ENCODE measurements at places on chromosomes 7 and 10.

- no peak for DNase-seq
Observed at GRCh38 chr10:112755446-112756234, 194.4 kb upstream of the TCF7L2 start.

DNA sequence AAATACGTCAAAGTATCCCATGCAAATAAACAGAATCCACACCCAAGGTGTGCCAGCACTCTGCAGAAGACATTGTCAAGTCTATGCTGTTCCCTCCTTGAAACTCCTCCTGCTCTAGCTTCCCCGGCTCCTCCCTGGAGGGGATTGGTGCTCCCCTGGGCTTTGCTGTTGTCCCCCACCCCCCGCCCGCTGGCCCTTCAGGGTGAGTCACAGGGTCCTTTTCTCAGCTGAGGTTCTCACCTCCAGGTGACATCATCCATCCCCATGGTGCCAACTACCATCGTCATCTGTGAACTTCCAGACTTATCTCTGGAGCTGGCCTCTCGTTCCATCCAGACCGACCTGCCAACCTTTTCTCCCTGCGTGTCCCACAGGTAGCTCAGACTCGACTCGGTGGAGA lies 77.0 kb downstream of the ITIH5 start:
- DNase-seq = no peak

GRCh38 chr10:72329290-72330068 lies 25.2 kb downstream of the DNAJB12 start:
- DNase-seq = no peak

GRCh38 chr7:1100834-1101562 lies 13.1 kb downstream of the GPER1 start:
- DNase-seq = no peak

DNA sequence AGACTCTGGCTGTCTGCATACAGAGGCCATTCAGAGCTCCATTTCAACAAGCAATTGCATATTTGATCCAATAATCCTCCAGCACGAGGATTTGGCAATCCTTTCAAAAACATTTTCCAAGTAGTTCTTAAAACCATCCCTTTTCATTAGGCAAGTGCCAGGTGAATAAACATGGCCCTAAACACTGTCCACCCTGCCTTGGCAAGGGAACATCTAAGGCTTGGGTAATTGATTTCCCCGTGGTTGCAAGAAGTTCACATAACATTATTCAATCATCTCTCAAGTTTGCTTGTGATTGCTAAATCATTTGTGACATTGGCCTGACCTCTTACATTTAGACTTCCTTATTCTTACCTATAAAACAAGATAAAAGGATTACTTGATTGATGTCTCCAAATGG lies 175.2 kb downstream of the CTTNBP2 start:
- DNase-seq = no peak

DNA sequence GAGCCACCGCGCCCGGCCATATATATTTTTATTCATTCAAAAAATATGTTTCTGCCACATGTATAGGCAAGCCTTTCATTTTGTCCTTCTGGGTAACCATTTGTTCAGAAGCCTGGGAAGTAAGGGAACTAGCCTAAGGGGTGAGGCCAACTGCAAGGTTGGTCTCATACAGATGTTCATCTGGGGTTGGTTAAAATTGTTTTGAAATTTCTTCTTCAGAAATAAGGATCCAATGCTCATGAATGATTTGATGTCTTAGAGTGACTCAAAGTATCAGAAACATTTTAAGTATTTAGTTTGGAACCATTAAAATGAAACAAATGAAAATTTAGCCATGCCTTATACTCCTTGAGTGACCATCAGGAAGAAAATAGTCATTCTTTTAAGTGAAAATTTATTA lies 397.2 kb downstream of the SUGCT start:
- no peak for DNase-seq

DNA sequence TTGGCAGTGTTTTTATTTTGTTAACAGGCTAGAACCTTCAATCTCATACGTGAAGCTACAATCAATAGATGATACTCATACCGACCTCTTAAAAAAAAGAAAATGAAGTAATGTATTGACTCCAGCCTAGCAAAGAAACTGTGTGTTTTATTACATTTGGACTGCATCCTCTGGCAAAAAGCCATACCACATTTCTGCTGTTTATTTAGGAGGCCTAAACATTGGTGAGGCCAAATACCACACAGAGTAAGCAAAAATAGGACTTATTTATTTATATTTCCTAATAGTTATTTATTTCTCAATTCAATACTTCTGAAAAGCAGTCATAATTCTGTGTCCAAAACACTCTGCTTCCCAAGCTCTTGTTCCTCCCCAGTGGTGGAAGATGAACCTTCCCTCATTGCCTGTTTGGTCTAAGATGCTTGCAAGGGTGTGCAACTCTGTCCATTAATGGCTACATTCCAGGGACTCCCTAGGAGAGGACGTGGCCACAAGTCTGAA lies 398.8 kb upstream of the KLF6 start:
- DNase-seq = no peak

DNA sequence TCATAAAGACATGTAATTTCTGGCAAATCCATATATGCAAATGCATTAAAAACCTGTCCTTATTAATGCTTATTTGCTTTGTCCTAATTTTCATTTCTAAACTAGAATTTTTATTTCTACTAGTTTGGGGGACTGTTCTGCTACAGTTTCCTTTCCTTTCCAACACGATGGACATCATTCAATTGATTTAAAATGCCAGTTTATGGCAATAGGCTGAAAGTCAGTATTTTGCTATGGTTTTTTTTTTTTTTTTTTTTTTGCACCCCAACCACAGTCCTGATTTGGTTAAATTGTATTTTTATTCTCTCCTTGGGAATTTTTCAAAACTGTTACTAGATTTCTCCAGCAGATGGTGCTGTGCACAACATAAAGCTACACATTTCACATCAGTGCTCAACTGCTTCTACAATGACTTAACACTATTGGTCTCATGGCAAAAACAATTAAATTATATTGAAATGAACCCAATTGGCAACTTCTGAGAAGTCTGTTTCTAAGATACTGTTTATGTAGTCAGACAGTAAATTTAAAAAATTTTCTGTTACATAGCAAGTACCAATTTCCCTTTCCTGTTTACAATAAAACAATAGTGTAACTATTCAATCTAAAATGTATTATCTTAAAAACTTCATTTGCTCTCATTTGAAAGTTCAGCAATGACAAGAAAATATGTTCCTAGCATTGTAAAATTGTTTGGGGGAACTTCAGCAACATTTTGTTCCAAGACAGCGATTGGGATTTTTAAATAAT lies 193.8 kb upstream of the CCDC6 start:
- no peak for DNase-seq

- DNase-seq = no peak
Observed at GRCh38 chr10:60953420-60953819, 9.4 kb upstream of the RHOBTB1 start.

- DNase-seq = no peak
Observed at GRCh38 chr7:24073651-24074420, 210.2 kb upstream of the NPY start.

- no peak for DNase-seq
Observed at GRCh38 chr7:149321978-149322541, 60.1 kb downstream of the ZNF783 start.

- no peak for DNase-seq
Observed at GRCh38 chr10:128130051-128130450, 3.8 kb upstream of the MKI67 start.

DNA sequence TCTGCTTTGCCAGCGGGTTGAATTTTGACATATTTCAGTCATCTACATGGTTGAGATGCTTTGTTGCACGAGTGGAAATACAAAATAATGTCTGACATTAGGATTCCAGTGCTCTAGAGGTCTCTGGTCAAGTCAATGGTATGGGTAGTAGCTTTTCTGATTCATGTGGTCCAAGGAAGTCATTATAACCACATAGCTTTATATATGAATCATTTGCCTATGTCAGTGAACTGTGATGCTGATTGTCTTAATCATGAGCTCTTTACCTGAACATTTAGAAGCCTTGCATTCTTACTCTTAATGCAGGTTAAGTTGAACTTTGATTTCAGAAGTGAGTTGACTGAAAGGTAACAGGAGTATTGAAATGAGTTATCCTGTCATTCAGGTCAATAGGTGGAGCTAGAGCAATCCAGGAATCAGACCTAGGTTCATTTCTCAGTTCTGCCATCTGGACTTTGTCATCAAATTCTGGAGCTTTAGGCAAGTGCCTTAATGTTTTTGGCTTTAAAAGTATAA lies 3.3 kb downstream of the MAPK8 start:
- no peak for DNase-seq

DNA sequence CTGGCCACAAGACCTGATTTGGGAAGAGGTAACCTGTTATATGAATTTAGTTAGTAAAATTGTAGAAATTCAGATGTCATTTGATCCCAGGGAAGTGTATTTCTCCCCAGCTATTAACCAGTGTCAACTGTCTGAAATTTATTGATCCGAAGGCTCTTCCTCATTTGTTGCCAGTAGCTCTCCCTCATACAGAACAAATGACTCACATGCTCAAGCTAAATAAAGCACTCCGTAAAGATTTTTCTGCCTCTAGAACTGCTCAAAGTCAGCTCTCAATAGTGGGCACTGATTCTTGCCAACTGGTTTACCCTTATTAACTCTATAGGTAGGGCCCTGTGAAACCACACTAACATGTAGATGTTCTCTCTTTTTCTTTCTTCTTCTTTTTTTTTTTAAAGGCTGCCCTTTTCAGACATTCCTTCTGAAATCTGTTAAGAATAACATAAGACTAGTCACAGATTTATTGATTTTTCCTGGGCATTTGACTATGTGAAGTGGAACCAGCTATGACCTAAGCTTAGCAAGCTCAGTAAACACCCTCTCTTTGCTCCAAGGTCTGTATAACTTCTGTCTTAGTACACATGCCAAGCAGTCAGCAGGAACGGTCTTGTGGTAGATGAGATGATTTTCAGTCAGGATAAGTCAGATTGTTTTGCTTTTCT lies 21.8 kb downstream of the RPA3 start:
- no peak for DNase-seq

DNA sequence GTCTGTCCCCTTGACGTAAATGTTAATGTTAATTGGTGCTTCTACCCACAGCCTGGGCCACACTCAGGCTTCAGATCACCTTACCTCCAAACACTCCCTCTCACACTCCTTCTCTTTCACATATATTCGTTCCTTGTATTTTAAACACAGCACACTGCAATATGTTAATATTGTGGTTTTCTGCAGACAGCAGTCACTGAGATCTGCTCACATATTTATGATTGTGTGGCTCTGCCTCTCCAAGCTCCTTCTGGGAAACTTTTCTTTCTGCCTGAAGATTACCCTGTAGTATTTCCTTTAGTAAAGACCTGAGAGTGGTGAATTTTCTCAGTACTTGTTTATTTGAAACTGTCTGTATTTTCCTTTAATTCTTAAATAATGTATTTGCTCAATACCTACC lies 104.7 kb downstream of the VWC2 start:
- no peak for DNase-seq

GRCh38 chr10:7444551-7445121 lies 33.8 kb upstream of the SFMBT2 start:
- DNase-seq = no peak

GRCh38 chr7:108227366-108227765 lies 97.2 kb upstream of the LAMB4 start:
- DNase-seq = no peak

DNA sequence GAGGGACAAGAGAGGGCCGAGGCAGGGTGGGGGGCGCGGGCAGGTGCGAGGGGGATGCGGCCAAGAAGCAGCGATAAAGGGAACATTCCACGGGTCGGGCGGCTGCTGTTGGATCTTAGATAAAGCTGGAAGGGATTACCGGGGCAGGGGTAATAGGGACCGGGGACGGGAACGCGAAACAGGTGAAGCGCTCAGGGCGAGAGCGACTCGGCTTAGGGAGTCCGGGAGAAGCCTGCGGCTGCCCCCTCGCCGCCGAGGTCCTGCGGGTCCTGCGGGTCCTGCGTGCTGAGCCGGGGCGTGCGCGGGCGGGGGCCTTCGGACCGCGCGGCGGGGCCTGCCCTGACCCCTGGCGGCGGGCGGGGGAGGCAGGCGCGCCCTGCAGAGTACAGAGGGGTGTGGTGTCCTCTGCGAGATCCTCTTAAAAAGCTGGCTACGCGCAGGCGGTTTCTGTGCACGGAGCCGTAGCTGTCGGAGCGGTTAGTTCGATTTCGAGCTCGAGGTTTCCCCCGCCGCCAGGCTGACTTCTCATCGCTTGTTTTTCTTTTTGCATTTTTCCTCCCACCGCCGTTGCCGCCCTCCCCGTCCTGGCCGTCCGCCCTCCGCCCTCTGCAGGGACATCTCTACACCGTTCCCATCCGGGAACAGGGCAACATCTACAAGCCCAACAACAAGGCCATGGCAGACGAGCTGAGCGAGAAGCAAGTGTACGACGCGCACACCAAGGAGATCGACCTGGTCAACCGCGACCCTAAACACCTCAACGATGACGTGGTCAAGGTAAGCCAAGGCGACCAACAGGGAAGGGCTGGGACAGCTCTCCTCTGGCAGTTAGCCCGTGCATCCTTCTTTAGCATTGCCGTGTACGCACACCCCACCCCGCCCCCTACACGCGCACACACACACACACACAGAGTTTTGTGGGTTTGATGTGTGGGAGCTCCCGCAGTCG lies 1.4 kb downstream of the CAV1 start:
- DNase-seq = peak; percentile 21

Data from stimulated activated CD4-positive, alpha-beta T cell treated with anti-CD3 and anti-CD28 coated beads, Interleukin-15, amount 100 ng/mL, for 1 hour (primary cell).